ENCODE measurements at places on chromosomes 7 and 10.
A peak's percentile ranks its signal among the peaks of the same experiment; 100 is the strongest.

DNA sequence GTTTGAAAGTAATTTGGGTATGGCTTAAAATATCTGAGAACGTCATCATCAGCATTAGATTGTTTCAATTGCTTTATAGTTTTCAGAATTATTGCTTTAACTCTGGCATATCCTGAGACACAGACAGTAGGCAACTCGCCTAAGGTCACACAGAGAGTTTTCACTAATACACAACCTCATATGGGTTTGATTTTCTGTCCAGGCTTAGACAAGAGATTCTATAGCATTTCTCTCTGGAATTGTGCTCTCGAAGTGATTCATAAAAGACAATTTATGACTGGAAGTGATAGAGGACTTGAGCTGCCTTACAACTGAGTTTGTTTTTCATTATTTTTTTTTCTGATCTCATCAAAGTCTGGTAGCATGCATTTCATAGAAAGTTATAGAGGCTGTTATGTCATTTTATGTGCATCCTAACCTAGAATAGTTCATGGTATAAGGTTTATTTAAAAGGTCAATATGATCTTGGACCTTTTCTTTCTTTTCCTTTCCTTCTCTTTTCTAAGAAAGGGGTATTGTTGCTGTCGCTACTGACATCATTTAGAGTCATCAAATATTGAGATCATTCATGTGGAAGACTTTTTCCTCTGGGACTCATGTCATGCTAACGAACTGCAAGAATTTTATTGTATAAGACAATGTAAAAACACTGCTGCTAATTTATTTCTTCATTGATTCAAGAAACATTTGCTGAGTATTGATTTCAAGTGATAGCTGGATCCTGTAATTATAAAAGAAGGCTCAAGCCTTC lies 278.2 kb downstream of the PLXDC2 start:
- DNase-seq, result no peak

GRCh38 chr10:84340187-84340586 lies 11.8 kb downstream of the CCSER2 start:
- peak; percentile 54 for DNase-seq

GRCh38 chr7:151461942-151462230 lies 21.9 kb upstream of the CRYGN start:
- peak; percentile 21 for DNase-seq

DNA sequence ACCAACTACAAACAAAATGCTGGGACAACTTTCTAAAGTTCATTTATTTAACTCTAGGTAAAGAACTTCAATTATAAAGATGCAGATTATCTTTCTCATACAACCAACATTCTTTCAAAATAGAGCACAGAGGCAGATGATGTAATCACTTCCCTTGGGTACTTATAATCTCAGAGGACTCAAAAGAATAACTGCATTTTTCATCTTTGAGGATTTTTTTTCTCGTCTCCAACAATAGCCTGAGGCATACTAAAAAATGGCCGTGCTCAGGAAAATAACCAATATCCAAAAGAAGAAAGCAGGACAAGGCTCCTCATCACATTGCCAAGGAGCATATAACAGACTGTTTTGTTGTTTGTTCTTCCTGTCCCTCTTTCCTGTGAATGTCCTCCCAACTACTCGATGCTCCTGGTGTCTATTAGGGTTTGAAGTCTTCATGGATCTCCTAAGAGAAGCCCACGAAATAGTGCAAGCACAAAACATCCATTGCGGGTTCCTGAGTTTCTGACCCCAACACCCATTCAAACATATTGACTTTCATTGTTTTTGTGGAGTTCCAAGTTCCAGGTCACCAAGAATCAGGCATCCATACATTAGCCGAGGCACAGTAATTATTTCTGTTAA lies 182.9 kb downstream of the SORCS1 start:
- no peak for DNase-seq

GRCh38 chr10:30897547-30897946 lies 134.1 kb downstream of the ZNF438 start:
- DNase-seq, result no peak

- no peak for DNase-seq
Observed at GRCh38 chr10:80855348-80855971, 317.8 kb downstream of the SH2D4B start.

- no peak for DNase-seq
Observed at GRCh38 chr7:48880851-48881250, 43.5 kb upstream of the CDC14C start.

DNA sequence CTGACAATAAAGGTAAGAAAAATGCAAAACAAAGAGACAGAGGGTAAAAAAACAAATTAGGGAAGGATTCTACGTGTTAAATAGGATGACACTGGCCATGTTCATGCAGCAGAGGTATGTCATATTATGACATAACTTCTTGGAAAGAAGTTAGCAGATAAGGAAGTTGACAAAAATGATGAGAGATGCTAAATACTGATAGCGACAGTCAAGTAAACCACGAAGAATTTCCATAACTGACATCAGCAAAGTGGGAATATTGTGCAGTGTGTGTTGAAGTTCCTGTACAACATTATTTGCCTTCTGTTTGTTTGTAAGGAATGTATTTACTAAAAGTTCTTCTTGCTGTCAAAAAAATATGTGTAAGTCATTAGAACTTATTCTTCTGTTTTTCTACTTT lies 29.5 kb downstream of the MDH2 start:
- no peak for DNase-seq

GRCh38 chr10:59881640-59882039 lies 24.7 kb downstream of the CCDC6 start:
- DNase-seq, result no peak

DNA sequence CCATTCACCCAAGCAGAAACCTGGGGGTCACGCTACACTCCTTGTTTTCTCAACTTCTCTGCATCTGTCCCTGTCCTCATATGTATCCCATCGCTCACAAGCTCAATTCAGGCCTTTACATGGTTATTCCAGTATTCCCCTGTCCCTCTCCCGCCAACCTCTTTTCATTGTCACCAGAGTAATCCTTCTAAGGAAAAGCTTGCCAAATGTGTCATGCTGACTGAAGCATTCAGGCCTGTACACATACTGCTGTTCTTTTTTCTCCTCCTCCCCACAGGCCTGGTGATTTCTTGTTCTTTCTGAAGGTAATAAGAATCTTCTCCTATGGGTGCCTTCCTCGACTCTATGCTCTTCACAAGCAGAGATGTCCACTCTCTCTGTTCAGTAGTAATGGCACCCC lies 282.2 kb downstream of the PHTF2 start:
- DNase-seq, result no peak

- no peak for DNase-seq
Observed at GRCh38 chr10:93379731-93380575, 102.2 kb downstream of the MYOF start.

- no peak for DNase-seq
Observed at GRCh38 chr7:87474533-87475358, 734 bp downstream of the ABCB4 start.

DNA sequence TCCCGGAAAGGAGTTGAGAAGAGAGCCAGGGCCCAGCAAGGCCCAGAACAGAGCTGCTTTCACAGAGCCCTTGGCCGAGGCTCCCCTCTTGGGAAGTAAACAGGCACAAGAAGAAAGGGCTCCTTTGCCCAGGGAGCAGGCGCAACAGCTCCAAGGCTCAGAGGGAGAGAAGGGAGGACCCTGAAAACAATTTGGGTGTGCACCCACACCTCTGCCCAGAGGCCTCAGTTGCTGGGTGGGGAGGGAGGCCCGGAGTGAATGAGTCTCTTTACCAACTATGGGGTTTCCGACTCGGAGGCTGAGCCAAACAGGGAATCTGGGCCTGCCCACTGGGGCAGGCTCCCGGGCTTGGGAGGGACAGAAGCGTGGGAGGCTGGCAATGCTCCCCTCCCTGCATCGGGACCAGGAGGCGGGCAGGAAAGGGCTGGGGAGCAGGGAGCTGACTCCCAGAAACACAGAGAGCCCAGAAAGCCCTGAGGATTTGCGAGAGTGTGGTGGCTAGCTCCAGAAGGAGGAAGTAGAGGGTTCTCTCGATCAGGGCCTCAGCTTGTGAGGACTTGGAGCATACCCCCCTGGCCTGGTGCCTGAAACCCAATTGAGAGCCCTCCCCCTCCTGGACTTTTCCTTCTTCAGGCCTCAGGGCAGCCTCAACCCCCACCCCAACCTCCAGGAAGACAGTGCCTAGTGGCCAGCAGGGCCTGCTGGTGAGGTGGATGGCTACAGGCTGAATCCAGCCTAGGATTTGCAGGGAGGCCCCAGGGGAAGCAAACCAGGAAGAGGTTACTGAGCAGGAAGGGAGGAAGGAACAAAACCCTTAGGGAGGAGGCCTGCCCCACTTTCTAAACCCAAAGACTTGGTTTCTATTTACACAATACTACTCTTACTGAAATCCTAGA lies 6.2 kb downstream of the C10orf105 start:
- no peak for DNase-seq

DNA sequence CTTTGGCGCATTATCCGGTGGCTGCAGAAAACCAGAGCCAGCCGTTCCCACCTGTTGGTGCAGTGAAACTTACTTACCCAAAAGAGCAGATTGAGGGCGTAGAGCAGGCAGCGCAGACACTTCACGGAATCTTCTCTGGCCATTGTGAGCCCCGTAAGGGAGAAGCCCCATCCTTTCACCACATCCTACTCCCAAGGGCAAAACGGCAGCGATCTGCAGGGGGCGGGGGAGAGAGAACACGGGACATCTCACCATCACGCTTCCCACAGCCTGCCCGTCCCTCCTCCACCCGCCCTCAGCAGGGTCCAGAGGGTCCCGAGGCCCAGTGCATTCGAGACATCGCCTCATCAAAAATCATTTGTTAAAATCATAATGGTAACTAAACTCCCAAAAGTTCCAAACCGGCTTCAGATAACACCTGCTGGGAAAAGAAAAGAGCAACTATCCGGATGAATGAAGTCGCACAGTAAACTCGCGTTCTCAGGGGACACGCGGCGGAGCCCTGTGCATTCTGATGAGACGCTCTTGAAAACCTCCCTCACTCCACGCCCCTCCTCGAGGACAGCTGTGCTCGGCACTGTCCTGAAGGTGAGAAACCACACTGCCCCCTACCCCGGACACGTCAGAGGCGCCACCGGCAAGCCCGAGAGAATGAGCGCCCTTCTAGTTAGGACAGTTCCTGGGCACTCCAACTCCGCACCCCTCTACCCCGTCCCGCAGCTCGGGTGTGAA lies 1.2 kb downstream of the TSPAN12 start:
- peak; percentile 24 for DNase-seq

Data from NCI-H774 (cell line).